ENCODE measurements at places on chromosomes 3 and 15. TPM values are rescaled to one million over a fixed set of nuclear protein-coding genes. Genes with fewer than 3 reads are reported as not detected.

Gene SPTBN5
- 1.1 TPM for total RNA-seq

Gene PPP1R14D
- total RNA-seq, result not detected

Gene DYNLT2B
- total RNA-seq, result 42.9 TPM

Gene SPINT1
- total RNA-seq, result 1.3 TPM

Gene OIP5
- 25.2 TPM for total RNA-seq

Gene PLA2G4E
- total RNA-seq, result not detected

GRCh38 chr3:190265796-190266195 is 56.5 kb downstream of the CLDN1 start:
- DNase-seq, result no peak

GRCh38 chr3:165642761-165643420 is 194.3 kb downstream of the BCHE start:
- DNase-seq, result no peak

DNA sequence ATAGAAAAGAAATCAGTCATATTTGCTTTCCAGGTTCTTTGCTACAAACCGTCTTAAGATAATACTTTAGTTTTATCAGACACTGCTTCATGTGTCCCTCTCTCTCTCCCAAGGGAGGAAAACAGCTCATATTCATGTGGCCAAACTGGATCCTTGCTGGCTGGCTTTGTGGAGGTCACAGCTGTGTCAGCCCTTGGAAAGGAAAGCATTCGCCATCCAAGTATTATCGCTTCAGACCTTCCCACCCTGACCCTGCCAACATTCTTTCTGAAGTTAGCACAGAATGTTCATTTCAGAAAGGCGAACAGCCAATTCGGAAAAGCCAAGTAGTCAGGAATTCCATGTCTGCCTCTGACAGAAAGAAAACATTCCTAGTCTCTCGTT is 213.6 kb downstream of the FEZF2 start:
- no peak for DNase-seq

- DNase-seq, result no peak
Observed at GRCh38 chr3:181134873-181135272, 145.3 kb upstream of the DNAJC19 start.

GRCh38 chr15:89499156-89499555 is 2.8 kb upstream of the RHCG start:
- DNase-seq, result no peak

- DNase-seq, result no peak
Observed at GRCh38 chr3:195916291-195916690, 7.9 kb upstream of the TNK2 start.

- no peak for DNase-seq
Observed at GRCh38 chr15:38672814-38673670, 108.4 kb upstream of the RASGRP1 start.

GRCh38 chr3:142651711-142652110 is 55.5 kb downstream of the PLS1 start:
- DNase-seq, result no peak

- DNase-seq, result no peak
Observed at GRCh38 chr3:159257954-159258353, 456.1 kb downstream of the MFSD1 start.

DNA sequence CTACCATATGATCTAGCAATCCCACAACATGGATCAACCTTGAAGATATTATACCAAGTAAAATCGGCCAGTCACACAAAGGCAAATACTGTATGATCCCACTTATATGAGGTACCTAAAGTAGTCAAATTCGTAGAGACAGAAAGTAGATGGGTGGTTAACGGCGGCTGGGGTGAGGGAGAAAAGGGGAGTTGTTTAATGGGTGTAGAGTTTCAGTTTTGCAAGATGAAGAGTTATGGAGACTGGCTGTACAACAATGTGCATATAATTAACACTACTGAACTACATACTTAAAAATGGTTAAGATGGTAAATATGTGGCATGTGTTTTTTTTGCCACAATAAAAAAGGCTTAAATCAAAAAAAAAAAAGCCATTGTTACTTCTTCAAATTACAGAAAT is 60.4 kb downstream of the GPR176 start:
- no peak for DNase-seq

- no peak for DNase-seq
Observed at GRCh38 chr15:68536331-68537095, 42.3 kb upstream of the CORO2B start.

Measured in neural crest cell (in vitro differentiated cells).